ENCODE measurements at places on chromosomes 7 and 10.
A peak's percentile ranks its signal among the peaks of the same experiment; 100 is the strongest.

GRCh38 chr7:48971173-48971572, 46.8 kb downstream of the CDC14C start:
- no peak for DNase-seq

DNA sequence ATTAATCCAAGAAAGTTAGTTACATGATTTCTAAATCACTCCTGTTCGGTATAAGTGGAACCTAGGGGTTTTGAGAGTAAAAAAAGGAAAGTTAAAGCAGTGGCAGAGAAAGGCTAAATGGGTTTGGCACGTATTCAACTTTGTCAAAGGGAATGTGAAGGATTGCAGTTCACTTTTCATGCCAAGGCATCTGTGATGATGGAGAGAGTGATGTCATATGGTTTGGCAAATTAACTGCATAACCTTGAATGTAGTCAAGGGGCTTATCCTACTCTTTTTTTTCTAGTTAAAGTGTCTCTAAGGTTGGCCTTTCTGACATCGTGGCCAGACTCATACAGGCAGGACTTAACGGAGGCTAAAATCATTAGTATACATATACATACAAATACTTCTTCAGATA, 277.8 kb downstream of the EXOC4 start:
- DNase-seq = no peak

- no peak for DNase-seq
These were observed 11.2 kb upstream of the CALD1 start for GRCh38 chr7:134768243-134768642.

GRCh38 chr7:90483251-90483650, 13.8 kb downstream of the PTTG1IP2 start:
- no peak for DNase-seq

DNA sequence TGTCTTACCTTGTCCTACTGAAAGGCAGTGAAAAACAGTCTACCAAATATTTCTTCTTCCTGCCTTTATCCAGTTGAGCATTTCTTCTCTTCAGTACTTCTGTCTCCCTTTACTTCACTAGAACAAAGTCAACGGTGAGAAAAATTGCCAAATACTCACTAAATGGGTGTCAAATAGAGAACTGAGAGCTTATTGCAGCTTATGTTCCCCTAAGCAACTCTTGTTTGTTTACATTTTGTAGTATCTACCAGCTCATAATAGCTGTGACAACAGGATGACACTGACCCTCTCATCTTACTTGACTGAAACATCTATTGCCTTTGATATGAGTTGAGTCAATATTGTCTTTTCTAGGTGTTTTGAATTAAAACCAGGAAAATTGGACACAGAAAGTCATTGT, 327.9 kb upstream of the SORCS1 start:
- no peak for DNase-seq

DNA sequence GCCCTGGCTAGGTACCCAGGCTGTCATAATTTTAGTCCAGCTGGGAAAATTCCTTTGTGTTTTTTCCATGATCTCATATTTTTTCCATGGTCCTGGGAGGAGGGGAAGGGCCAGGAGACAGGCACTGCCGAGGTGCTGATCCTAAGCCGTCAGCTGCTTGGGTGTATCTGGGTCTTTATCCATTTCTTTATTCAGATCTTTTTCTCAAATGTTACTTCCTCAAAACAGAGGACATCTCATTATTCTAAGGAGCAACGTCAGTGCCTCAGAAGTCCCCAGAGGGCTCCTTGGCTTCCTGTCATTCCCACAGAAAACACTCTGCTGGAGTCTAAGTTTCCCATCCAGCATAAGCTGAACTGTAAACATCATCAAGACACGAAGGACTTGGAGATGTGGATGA, 2.8 kb upstream of the OR6V1 start:
- DNase-seq = no peak

DNA sequence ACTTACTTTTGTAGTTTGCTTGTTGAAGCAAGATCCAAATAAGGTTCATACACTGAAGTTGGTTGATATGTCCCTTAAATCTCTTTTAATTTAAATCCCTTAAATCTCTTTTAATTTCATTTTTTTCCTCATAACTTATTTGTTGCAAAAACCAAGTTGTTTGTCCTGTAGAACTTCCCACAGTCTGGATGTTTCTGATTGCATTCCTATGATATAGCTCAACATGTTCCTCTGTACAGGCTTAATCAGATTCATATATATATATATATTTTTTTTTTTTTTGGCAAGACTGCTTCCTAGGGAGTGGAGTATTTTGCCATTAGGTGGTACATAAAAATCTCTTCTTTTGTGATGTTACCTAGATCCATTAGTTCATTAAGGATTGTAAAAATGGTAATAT, 174.9 kb upstream of the MKLN1 start:
- no peak for DNase-seq

GRCh38 chr7:25314094-25314730, 85.9 kb upstream of the NPVF start:
- DNase-seq = no peak

GRCh38 chr10:88802523-88803285, at the start of gene LIPM:
Gene LIPM, plus strand, starts transcription at chr10:88802730. Its CDS starts 167 bp downstream, at chr10:88802897.
- no peak for DNase-seq

- DNase-seq = no peak
These were observed 101.2 kb downstream of the RGS10 start for GRCh38 chr10:119441151-119441821.

DNA sequence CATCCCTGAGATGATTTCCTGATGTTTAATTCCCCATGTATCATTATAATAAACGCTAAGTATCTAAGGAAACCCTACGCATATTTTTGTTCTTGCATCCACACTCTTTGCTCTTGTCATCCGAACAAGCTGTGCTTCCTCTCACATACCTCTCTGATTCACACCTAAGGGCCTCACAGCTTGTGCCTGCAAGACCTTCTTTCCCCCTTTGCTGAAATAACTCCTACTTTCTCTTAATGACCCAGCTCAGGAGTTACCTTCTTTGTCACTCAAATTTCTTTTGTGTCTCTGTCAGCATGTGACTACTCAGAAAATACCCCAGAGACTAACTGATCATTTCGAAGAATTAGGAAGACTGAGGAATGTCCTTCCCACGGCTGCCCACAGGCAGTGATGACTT, 209.3 kb upstream of the IMMP2L start:
- no peak for DNase-seq

GRCh38 chr10:44348496-44348895, 36.4 kb downstream of the CXCL12 start:
- no peak for DNase-seq

DNA sequence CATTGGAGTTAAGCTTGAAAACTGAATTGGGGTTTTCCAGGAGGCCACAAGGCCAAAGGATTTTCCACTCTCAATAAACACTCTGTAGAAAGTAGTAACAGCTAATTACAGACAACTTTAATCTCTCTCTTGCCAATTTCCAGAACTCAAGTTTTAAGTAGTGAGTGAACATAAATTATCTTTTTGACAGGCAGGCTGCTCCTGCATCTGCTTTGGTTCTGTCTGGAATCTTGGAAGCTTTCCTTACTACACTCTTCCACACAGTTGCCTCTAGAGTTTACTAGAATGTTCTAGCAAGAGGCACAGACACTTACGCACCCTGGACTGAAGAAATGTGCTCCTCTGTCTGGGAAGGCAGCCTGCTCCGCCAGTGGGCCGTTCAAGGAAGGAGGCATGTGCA, 90.5 kb upstream of the WAC start:
- no peak for DNase-seq

- no peak for DNase-seq
These were observed 52.8 kb downstream of the PWWP2B start for GRCh38 chr10:132449811-132450181.

DNA sequence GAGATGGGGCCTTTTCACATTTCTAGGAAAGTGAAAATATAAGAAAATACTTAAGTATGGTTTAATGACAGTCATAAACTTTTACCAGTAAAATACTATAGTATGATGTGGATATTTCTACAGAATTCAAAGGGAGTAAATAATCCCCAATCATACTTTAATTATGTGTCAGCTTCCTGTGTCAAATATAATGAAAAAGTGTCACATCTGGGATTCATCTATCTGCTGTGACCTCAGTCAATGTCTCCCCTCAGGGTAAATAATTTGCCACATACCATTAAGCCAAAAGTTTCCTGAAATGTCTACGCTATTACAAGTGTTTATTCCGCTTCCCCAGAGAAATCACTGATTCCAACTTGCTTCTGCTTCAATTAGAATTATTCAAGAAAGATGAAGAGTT, 110.5 kb downstream of the ITGA8 start:
- DNase-seq = no peak

- DNase-seq = no peak
These were observed 998.2 kb downstream of the REEP3 start for GRCh38 chr10:64519427-64519826.

- no peak for DNase-seq
These were observed 4.3 kb downstream of the SHH start for GRCh38 chr7:155807789-155808548.

GRCh38 chr7:73358590-73359275, 30.8 kb downstream of the FKBP6 start:
- no peak for DNase-seq

DNA sequence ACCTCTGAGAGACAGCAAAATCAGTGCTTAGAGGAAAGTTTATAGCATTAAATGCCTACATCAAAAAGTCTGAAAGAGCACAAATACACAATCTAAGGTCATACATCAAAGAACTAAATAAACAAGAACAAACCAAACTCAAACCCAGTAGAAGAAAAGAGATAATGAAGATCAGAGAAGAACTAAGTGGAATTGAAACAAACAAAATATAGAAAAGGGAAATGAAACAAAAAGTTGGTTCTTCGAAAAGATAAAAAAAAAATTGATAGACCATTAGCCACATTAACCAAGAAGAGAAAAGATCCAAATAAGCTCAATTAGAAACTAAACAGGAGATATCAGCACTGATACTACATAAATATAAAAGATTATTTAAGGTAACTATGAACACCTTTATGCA, 280.0 kb upstream of the NRG3 start:
- DNase-seq = no peak

- DNase-seq = no peak
These were observed 811 bp downstream of the SLIT1 start for GRCh38 chr10:97184971-97185325.

GRCh38 chr10:85995791-85996190, 370.8 kb downstream of the GRID1 start:
- no peak for DNase-seq

- DNase-seq = peak; percentile 73
These were observed at the start of gene ADAM22 for GRCh38 chr7:87933953-87934698. Gene ADAM22, plus strand, starts transcription at chr7:87934251. Its CDS starts 215 bp downstream, at chr7:87934466.

- DNase-seq = peak; percentile 58
These were observed 760 bp downstream of the CBX3 start for GRCh38 chr7:26202019-26202990.

DNA sequence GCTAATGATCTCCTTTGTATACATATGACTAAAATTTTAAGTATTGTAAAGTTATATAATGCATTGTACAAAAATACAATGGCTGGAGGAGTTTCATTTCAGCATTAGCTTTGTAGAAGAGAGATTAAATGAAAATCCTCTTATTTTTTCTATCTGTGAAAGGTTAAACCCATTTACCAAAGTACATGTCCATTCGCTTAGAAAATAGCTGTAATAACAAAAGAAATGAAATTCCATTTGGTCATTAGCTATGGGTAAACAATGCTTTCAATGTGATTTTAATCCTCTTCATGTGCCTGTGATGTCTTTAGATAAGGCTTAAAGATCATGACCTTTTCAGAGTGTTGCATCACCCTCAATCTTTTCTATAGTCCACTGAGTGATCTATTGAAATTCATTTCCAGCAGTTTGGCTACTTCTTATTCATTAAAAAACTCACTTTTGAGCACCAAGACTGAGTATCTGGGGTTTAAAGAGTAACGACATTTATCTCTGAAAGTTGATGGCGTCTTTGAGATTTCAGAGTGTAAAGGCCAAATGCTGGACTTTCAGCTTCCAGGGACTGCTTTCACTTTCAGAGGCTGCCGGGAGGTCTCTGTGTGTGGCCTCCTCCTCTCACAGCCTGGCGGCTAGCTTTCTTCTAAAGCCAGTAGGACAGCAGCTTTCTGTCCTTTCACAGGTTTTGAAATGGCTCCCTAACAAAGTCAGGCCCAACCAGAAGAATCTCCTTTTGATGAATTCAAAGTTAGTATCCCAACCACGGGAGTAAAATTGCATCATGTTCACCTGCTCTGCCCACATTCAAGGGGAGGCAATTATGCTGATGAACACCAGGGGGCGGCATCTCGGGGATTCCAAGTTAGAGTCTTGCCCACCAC, 701.4 kb upstream of the COBL start:
- no peak for DNase-seq

- DNase-seq = no peak
These were observed 13.9 kb downstream of the VCL start for GRCh38 chr10:74011770-74012169.

DNA sequence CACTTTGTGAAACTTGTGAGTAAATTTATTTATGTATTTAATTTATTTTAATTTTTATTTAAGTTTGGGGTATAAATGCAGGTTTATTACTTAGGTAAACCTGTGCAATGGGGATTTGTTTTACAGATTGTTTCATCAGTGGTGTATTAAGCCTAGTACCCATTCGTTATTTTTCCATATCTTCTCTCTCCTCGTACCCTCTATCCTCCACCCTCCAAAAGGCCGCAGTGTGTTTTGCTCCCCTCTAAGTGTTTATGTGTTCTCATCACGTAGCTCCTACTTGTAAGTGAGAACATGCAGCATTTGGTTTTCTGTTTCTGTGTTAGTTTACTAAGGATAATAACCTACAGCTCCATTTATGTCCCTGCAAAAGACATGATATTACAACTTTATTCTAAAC, 145.4 kb upstream of the SMIM30 start:
- DNase-seq = no peak

GRCh38 chr7:15557186-15557585, 4.6 kb downstream of the AGMO start:
- no peak for DNase-seq

GRCh38 chr7:54712820-54713219, 46.2 kb downstream of the SEC61G start:
- DNase-seq = no peak

DNA sequence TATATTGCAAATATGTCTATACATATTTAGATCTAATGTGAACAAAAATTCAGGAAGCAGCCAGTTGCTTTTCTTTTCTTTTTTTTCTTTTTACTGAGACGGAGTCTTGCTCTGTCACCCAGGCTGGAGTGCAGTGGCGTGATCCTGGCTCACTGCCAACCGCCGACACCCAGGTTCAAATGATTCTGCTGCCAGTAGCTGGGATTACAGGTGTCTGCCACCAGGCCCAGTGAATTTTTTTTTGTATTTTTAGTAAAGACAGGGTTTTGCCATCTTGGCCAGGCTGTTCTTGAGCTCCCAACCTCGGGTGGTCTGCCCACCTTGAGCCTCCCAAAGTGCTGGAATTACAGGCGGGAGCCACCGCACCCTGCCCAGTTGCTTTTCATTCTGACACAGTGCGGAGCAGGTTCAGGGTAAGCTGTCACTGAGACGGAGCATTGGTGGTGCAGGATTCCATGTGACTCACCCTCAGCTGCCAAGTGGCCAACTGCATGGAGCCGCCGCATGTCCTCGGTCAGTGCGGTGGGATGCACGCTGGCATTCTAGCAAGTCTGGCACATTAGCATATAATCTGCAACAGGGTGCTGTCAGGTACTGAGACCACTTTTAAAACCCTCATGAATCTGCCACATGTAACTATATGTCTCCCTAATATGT, 362.7 kb downstream of the DNAJB6 start:
- no peak for DNase-seq

- no peak for DNase-seq
These were observed 42.2 kb upstream of the LAMB1 start for GRCh38 chr7:108045154-108045553.
